Osteoblast (primary cell): ENCODE measurements at places on chromosomes 2 and 18. TPM values are rescaled to one million over a fixed set of nuclear protein-coding genes. Genes with fewer than 3 reads are reported as not detected.

GRCh38 chr18:7155092-7155491 is 37.5 kb upstream of the LAMA1 start:
- no peaks in the 10 kb centered on the region for H3K27me3 ChIP-seq
- H3K27ac ChIP-seq = no peak overlapping the region
- no peaks in the 10 kb centered on the region for H3K36me3 ChIP-seq
- no peak for DNase-seq

PRKD3 gene
- 62.5 and 68.0 TPM in 2 replicates for total RNA-seq

IL36A gene
- total RNA-seq = not detected in 2 replicates

TNFRSF11A gene
- total RNA-seq = under 0.01 TPM in 2 replicates

MEP1B gene
- not detected in 2 replicates for total RNA-seq

DNA sequence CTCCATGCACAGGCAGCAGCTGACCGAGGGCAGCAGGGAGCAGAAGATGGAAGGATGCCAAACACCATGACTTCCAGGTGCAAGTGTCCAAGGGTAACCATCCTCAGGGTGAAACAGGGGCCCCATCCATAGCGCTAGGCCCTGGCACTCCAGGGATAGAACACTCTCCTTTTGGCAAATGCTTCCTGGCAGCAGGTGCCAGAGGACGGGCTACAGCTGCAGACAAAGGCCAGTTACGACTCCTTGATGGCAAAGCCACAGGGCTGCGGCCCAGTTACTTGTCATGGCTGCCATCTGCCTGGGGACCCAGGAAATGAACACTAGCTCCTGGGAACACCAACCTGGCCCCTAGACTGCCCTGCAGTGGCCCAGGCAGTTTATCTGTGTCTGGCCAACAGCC is 178.8 kb downstream of the TMEM163 start:
- H3K27me3 ChIP-seq = no peaks in the 10 kb centered on the region
- H3K27ac ChIP-seq = no peak overlapping the region
- no peaks in the 10 kb centered on the region for H3K4me1 ChIP-seq
- no peaks in the 10 kb centered on the region for H3K36me3 ChIP-seq
- H3K4me3 ChIP-seq = no peak overlapping the region
- no peak for DNase-seq

TXNDC9 gene
- total RNA-seq = 75.7 and 95.9 TPM in 2 replicates

DCDC2C gene
- total RNA-seq = not detected in 2 replicates

DNA sequence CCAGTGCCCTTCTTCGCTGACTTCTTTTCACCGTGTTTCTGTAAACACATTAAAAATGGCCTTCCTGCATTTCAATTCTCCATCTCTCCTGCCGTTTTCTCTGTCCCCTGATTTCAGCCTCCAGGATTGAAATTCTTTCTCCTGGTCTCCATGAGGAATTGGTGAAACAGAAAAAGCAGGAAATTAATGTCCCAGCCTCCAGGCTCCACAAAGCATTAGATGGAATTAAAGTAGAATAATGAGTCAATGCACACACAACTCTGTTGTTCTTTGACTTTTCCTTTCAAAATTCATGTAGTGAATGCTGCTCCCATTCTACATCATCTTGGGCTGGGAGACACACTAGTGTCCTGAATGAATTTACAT is 209.5 kb downstream of the KLHL29 start:
- peaks cover 10% of the 10 kb centered on the region for H3K4me1 ChIP-seq
- no peak overlapping the region for H3K27ac ChIP-seq
- H3K4me3 ChIP-seq = no peak overlapping the region
- H3K36me3 ChIP-seq = no peaks in the 10 kb centered on the region

TXNDC2 gene
- total RNA-seq = 0.29 and 0.36 TPM in 2 replicates

VIT gene
- 27.7 and 31.1 TPM in 2 replicates for total RNA-seq

DNA sequence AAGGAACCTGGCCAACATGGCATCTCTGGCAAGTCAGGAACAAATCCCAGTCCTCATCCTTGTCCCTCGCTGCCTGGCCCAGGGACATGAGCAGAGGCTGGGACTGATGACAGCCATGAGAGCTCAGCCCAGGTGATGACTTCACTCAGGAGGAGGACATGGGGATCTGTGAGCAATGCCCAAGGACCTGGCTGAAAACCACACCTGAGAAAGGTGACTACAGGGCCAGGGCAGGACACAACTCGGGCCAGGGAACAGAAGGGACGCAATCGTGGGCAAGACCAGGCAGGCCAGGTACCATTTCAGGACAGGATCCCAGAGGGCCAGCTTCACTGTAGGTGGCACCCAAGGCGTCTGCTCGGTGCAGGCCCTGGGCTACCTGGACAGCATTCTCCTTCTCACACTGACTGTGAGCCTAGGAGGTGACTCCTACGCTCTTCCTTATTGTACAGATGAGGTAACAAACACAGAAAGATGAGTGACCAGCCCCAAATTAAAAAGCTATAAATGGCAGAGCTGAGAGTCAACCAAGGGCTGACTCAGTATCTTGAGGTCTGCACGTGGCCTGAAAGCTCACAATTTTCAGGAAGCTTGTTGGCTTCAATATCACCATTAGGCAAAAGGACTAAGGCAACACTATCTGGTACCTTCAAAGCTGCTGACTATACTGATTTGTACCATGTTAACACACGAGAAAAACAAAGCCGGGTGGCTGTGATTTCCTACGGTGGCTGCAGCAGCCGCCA is 141.1 kb downstream of the EIPR1 start:
- H3K4me3 ChIP-seq = no peak overlapping the region
- H3K4me1 ChIP-seq = no peaks in the 10 kb centered on the region
- peaks cover 7% of the 10 kb centered on the region for H3K36me3 ChIP-seq
- H3K27me3 ChIP-seq = no peaks in the 10 kb centered on the region
- H3K27ac ChIP-seq = no peak overlapping the region

- DNase-seq = peak; percentile 61
- H3K4me3 ChIP-seq = no peak overlapping the region
- H3K27ac ChIP-seq = no peak overlapping the region
Observed at GRCh38 chr2:217877866-217878265, 124.9 kb downstream of the TNS1 start.
